Stimulated activated CD4-positive, alpha-beta T cell treated with anti-CD3 and anti-CD28 coated beads, Interleukin-12 subunit alpha, Interleukin-12 subunit beta, amount 100 ng/mL, for 4 hours (primary cell): ENCODE measurements at places on chromosomes 7 and 10.

DNA sequence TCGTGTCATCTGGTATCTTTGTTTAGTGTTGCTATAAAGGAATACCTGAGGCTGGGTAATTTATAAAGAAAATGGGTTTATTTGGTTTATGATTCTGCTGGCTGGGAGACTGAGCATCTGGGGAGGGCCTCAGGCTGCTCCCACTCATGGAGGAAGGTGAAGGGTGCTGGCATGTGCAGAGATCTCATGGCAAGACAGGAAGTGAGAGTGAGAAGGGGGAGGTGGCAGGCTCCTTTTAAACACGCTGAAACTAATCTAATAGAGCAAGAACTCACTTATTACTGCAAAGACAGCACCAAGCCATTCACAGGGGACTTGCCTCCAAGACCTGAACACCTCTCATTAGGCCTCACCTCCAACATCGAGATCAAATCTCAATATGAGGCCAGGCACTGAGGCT lies 11.3 kb downstream of the OIT3 start:
- DNase-seq, result no peak

GRCh38 chr7:20696002-20696605 lies 80.6 kb downstream of the ABCB5 start:
- no peak for DNase-seq

DNA sequence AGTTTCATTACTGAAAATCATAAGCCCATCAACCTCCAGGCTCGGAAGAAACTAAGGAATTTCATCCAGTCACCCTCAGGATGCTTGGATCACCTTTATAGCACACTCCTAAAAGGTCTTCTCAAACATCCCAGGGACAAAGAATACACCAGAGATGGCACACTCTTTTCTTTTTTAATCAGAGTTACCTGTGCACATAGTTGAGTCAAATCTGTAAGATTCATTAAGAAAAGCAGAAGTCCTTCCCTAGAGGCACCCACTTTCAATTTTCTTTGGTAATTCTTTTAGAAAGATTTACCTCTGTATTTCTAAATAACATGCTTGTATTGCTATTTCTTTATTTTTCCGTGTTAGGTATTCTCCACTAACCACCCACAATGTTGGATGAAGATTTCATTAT lies 50.6 kb upstream of the IL6 start:
- no peak for DNase-seq

GRCh38 chr7:15352421-15353206 lies 209.2 kb downstream of the AGMO start:
- DNase-seq, result no peak

GRCh38 chr7:131057015-131057793 lies 270.5 kb upstream of the MKLN1 start:
- DNase-seq, result no peak

GRCh38 chr10:122478971-122479370 lies 17.6 kb downstream of the HTRA1 start:
- no peak for DNase-seq
